ENCODE measurements at places on chromosomes 1 and 21.

DNA sequence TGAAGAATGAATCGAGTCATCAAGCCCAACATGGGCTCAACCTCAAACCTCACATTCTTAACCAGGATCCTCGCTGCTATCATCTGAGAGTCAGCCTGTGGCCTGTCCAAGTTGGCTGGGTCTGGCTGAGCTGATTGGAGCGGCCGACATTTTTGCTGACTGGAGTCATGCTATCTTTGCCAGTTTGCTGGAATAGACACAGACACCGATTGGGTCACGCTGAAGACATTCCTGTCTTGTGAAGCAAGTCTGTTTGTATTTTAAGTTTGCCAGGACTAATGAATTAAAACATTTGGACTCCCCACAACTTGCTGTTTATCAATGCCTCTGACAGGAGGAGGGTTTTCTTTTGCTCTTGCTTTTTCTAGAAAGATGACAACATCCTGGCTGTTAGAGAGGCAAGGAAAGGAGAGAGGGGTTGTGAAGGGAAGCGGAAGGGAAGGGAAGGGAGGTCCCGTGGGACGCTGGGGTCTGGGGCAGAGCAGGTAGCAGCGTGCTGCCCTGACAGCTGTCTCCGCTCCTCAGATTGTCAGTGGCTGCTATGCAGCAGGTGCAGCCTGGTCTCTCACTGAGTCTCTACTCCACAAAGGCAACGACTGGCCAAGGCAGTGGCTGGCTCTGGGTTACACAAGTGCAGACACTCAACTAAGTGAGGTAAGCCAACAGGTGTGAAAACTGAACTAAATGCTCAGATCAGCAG is at the start of gene MAP3K7CL:
TSS of gene MAP3K7CL (plus strand) at position 375 of the 700 bp plus-strand sequence. CDS start 2,701 bp downstream, outside the sequence.
- peaks cover 9% of the 10 kb centered on the region for H3K4me1 ChIP-seq
- DNase-seq: peak; percentile 100
- peak within 1 kb of the TSS; percentile 78 for H3K27ac ChIP-seq
- no peaks in the 10 kb centered on the region for H3K27me3 ChIP-seq

DNA sequence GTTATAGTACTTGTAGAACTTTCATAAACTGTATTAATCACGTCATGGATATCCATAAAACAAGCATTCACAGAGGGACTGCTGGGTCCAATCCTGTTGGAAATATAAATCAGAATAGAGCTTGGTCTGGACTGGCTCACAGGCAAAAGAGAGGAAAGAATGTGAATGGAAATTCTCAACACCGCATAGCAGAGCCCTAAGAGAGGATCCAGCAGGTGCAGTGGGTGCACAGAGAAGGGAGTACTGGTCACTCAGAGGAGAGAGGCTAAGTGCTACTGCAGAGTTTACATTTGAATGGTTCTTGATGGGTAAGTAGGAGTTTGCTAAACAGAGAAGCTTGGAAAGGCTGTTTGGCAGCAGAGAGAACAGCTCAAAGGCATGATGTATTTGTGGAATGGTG is 231.7 kb downstream of the PAPPA2 start:
- no peaks in the 10 kb centered on the region for H3K36me3 ChIP-seq
- no peak overlapping the region for H3K27ac ChIP-seq
- no peak for DNase-seq
- H3K4me1 ChIP-seq: no peaks in the 10 kb centered on the region
- no peaks in the 10 kb centered on the region for H3K27me3 ChIP-seq
- H3K4me3 ChIP-seq: no peak overlapping the region

DNA sequence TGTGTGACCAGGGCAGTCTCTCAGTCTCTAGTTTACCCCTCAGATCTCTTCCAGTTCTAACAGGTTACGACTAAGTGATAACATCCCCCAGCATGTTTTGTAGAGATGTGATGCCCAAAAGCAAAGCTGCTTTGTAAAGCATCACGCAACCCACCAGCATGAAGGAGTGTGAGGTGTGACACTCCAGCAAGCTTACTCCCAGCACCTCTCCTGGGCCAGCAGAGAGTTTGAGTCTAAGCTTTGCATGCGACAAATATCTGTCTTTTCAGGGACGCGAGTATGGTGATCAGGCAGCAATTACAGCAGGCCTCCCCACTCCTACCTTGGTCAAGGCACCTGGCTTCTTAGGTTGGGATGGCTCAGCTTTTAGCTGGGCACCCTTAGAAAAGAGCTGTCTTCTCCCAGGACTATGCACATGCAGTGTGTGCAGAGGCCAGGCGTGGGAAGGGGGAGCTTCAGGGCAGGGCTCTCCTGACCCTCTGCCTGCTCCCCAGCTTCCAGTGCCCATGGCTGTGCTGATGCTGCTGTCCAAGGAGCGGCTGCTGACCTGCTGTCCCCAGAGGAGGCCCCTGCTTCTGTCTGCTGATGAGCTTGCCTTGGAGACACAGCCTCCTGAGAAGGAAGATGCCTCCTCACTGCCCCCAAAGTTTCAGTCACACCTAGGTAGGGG is 48.2 kb downstream of the ELK4 start:
- no peaks in the 10 kb centered on the region for H3K36me3 ChIP-seq
- DNase-seq: no peak
- peaks cover 41% of the 10 kb centered on the region for H3K27me3 ChIP-seq
- no peak overlapping the region for H3K27ac ChIP-seq
- H3K4me3 ChIP-seq: no peak overlapping the region
- H3K4me1 ChIP-seq: peaks cover 2% of the 10 kb centered on the region

DNA sequence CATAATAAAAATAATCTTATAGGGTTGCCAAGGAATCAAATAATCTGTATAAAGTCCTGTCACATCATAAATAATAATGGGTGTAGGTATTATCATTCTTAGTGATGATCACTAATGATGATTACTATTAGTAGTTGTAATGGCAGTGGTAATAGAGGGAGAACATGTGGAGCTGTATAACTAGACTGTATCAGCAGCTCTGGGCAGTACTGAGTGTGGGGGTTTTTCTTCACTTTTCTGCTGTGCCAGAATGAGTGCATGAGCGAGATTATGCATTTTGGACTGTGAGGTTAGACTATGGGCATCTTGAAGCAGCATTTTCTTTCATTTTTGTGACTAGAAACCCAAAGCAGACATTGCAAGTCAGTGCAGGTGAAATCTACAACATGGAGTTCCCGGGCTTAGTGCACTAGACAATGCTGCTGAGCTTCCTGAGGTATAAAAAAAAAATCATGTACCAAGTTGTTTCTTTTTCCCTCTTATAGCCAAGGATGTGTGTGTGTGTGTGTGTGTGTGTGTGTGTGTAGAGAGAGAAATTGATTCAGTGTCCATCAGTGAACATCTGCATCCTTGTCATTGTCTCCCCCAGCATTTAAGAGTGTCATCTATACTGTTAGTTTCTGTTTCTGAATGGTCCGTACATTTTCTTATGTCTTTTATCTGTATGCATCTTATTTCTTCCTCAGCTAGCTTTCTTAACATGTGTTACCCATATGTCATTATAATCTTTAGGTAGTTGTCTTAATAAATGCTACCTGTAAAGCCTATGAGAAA is 86.6 kb downstream of the GIPC2 start:
- H3K27ac ChIP-seq: no peak overlapping the region
- no peaks in the 10 kb centered on the region for H3K36me3 ChIP-seq
- H3K4me1 ChIP-seq: no peaks in the 10 kb centered on the region
- DNase-seq: no peak
- no peak overlapping the region for H3K4me3 ChIP-seq

GRCh38 chr1:203424861-203425662 is 50.5 kb upstream of the PRELP start:
- peaks cover 45% of the 10 kb centered on the region for H3K27me3 ChIP-seq
- peak overlapping the region; percentile 61 for H3K27ac ChIP-seq
- peaks cover 11% of the 10 kb centered on the region for H3K4me1 ChIP-seq
- H3K36me3 ChIP-seq: no peaks in the 10 kb centered on the region

DNA sequence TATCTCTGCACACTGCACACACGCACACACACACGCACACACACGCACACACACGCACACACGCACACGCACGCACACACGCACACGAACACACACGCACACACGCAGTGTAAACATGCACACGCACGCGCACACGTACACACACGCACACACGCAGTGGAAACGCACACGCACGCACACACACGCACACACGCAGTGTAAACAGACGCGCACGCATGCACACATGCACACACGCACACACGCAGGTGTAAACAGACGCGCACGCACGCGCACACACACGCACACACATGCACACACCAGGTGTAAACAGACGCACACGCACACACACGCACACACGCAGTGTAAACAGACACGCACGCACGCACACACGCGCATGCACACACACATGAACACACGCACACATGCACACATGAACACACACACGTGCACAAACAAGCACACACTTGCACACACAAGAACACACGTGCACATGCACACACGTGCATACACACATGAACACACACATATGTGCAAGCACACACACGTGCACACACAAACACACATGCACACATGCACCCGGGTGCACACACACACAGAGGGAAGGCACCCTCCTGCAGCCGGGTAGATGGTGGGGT is 45.2 kb downstream of the PRDM16 start:
- H3K4me3 ChIP-seq: no peak overlapping the region
- no peak overlapping the region for H3K27ac ChIP-seq
- no peaks in the 10 kb centered on the region for H3K36me3 ChIP-seq
- H3K4me1 ChIP-seq: no peaks in the 10 kb centered on the region
- no peak for DNase-seq

DNA sequence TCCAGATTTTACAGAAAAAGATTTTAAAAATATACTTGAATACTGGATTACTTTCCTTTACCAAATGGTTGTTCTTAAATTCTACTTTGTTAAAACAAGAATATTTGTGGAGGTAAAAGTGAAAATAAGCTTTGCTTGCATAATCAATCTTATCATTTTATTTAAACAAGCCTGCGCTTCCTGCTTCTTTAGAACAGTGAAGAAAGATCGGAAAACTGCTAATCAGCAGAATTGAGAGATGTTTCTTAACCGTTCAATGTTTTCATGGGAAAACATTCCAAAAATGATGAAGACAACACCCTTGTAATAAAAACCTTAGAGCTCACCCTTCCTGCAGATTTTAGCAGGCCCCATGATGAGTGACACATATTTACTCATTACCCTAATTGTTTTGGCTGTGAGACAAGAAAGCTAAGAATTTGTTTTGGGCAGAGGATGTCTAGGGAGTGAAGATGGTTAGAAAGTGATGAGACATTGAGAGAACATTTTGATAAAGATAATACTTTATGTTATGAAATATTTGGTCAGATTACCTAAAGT is 72.6 kb downstream of the TPR start:
- H3K27ac ChIP-seq: no peak overlapping the region
- H3K27me3 ChIP-seq: no peaks in the 10 kb centered on the region
- H3K4me3 ChIP-seq: no peak overlapping the region
- no peak for DNase-seq
- no peaks in the 10 kb centered on the region for H3K36me3 ChIP-seq
- H3K4me1 ChIP-seq: no peaks in the 10 kb centered on the region

DNA sequence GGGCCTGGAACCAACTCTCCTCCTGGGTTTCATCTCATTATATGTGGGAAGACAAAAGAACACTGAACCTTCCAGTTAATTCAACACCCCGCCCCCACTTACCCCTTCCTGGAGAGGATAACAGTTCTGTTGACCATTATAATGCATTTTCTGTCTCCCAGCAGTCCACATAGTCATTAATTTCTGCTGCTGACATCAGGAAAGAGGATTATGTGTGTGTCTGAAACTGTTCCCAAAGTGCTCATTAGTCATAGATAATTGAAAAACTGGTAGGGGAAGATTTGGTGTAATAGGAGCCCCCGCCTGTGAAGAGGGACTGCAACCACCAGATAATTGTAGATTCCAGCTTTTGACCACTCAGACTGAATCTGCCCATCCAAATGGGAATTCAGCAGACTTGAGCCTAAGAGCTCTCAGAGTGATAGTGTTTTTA is 208.7 kb downstream of the FGGY start:
- H3K27me3 ChIP-seq: no peaks in the 10 kb centered on the region
- no peak for DNase-seq
- H3K4me1 ChIP-seq: peaks cover 1% of the 10 kb centered on the region
- no peak overlapping the region for H3K27ac ChIP-seq
- H3K36me3 ChIP-seq: no peaks in the 10 kb centered on the region

DNA sequence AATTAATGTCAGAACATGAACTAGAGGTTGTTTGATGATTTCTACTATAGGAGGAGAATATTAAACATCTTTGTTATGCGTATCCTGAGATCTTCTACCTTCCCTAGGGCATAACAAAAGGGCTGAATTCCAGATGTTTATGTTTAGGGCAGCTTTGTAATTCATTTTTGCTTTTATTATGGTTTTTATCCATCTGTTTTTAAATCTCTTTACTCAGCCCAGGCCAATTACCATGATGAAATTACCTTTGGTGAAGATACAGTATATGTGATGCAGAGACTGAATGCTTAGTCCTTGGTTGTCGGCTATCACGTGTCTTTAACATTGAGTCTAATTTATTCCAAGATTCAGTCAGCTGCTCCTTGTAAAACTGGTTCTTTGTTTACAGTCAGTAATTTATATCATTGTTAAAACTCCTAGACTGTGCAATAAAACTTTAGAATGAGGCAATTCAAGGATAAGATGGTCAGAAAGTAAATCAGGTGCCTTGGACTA is 176.9 kb downstream of the CTH start:
- H3K27me3 ChIP-seq: no peaks in the 10 kb centered on the region
- H3K27ac ChIP-seq: no peak overlapping the region
- no peaks in the 10 kb centered on the region for H3K4me1 ChIP-seq
- DNase-seq: no peak

DNA sequence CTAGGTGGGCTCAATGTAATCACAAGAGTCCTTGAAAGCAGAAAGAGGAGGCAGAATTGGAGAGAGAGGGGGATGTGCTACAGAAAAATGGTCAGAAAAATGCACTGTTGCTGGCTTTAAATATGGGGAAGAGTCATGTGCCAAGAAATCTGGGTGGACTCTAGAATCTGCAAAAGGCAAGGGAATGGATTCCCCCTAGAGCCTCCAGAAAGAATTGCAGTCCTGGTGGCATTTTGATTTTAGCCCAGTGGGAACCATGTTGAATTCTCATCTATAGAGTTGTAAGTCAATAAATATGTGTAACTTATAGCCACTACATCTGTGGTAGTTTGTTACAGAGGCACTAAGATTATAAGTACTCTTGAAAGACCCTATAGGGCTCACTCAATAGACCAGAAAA is 210.3 kb downstream of the ASTN1 start:
- H3K27me3 ChIP-seq: no peaks in the 10 kb centered on the region
- DNase-seq: no peak
- no peaks in the 10 kb centered on the region for H3K4me1 ChIP-seq
- H3K36me3 ChIP-seq: no peaks in the 10 kb centered on the region
- H3K27ac ChIP-seq: no peak overlapping the region

DNA sequence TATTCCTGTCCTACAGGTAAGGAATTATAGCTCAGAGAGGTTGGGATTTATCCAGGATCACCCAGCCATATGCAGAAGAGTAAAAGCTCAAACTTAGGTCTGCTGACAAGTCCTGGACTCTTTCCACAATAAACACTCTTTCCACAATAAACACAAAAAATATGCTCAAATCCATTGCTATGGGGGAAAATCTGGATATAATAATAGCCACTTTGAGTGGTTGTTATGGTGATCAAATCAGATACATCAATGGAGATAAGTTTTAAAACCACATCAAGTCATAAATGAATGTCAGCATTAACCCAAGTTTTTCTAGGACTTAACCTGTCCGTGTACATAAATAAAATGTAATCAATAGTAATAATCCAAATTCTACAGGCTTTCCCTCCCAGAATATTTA is 22.3 kb upstream of the TTF2 start:
- H3K4me1 ChIP-seq: no peaks in the 10 kb centered on the region
- no peak overlapping the region for H3K27ac ChIP-seq
- DNase-seq: no peak
- H3K4me3 ChIP-seq: no peak overlapping the region
- peaks cover 2% of the 10 kb centered on the region for H3K27me3 ChIP-seq
- no peaks in the 10 kb centered on the region for H3K36me3 ChIP-seq

- peaks cover 4% of the 10 kb centered on the region for H3K4me1 ChIP-seq
- no peak overlapping the region for H3K27ac ChIP-seq
- no peaks in the 10 kb centered on the region for H3K27me3 ChIP-seq
- DNase-seq: no peak
- H3K36me3 ChIP-seq: no peaks in the 10 kb centered on the region
These were observed 889.0 kb upstream of the ADGRL4 start for GRCh38 chr1:79895573-79895972.
